ENCODE measurements at places on chromosomes 3 and 15. TPM values are rescaled to one million over a fixed set of nuclear protein-coding genes. Genes with fewer than 3 reads are reported as not detected.

The PLSCR5 gene
- not detected for total RNA-seq

The NRROS gene
- 4.4 TPM for total RNA-seq

The GOLGA8J gene
- 0.13 TPM for total RNA-seq

The SERPINI2 gene
- not detected for total RNA-seq

The SPINT1 gene
- total RNA-seq = 1.6 TPM

The HCN4 gene
- total RNA-seq = not detected

The AGTR1 gene
- total RNA-seq = not detected

The SEMA3B gene
- total RNA-seq = 0.49 TPM

The MYZAP gene
- total RNA-seq = 53.4 TPM

The IL20RB gene
- total RNA-seq = 0.16 TPM

The GOLGA8G gene
- total RNA-seq = not detected

The GPR176 gene
- 15.7 TPM for total RNA-seq

The ANKRD34C gene
- not detected for total RNA-seq

The DLL4 gene
- total RNA-seq = 116 TPM

The ZNF660 gene
- 0.49 TPM for total RNA-seq

The RBP2 gene
- total RNA-seq = not detected

The OR5K2 gene
- not detected for total RNA-seq

The RPP14 gene
- total RNA-seq = 17.4 TPM

The SLC2A2 gene
- not detected for total RNA-seq

The CD96 gene
- not detected for total RNA-seq

The TRH gene
- total RNA-seq = not detected

The IL17RD gene
- total RNA-seq = 0.49 TPM

The HTR3E gene
- total RNA-seq = not detected

The SLC30A4 gene
- 7.9 TPM for total RNA-seq

The ACP3 gene
- total RNA-seq = not detected

The ISL2 gene
- total RNA-seq = under 0.01 TPM

The TM6SF1 gene
- total RNA-seq = 19.6 TPM

The BNC1 gene
- 0.49 TPM for total RNA-seq

The GRAMD2A gene
- 0.19 TPM for total RNA-seq

The UQCRC1 gene
- total RNA-seq = 256 TPM

The SLC22A14 gene
- 0.31 TPM for total RNA-seq

The ADIPOQ gene
- total RNA-seq = not detected

The RYR3 gene
- under 0.01 TPM for total RNA-seq

The P2RY14 gene
- not detected for total RNA-seq

The GHSR gene
- not detected for total RNA-seq

The IFT57 gene
- total RNA-seq = 26.1 TPM

The IL17RC gene
- total RNA-seq = 11.7 TPM

The LIPC gene
- not detected for total RNA-seq

The CPA3 gene
- 1.5 TPM for total RNA-seq

The PYGO1 gene
- 0.32 TPM for total RNA-seq

The CRYBG3 gene
- 21.9 TPM for total RNA-seq

The CEMIP gene
- 0.32 TPM for total RNA-seq

The MCTP2 gene
- 13.4 TPM for total RNA-seq

The MIX23 gene
- 28.3 TPM for total RNA-seq

The ITGB5 gene
- total RNA-seq = 147 TPM

The GOLGA8S gene
- not detected for total RNA-seq

The PROS1 gene
- 16.3 TPM for total RNA-seq

The KLHL40 gene
- total RNA-seq = not detected

The GLDN gene
- not detected for total RNA-seq

The GRK7 gene
- total RNA-seq = under 0.01 TPM
